ENCODE measurements at places on chromosomes 12 and 14. TPM values are rescaled to one million over a fixed set of nuclear protein-coding genes. Genes with fewer than 3 reads are reported as not detected.

DNA sequence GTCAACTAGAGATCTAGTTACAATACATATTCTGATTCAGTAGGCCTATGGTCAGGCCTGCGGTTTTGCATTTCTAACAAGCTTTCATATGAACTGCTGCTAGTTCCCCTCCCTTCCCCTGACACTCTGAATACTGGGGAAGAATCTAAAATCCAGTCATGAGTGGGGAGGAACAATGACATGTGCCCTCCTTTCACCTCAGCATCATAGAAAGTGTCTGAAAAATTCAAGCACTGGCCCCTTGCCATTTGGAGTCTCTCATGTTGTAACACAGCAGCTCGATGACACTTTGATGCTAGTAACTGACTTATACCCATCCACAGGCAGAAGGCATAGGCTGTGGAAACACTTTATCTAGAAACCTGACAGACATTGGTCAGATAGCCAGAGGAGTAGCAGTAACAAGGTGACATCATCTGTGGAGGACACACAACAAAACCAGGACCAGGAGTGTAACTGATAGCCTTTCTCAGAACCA lies 161.9 kb upstream of the RASSF8 start:
- no peak for DNase-seq

DNA sequence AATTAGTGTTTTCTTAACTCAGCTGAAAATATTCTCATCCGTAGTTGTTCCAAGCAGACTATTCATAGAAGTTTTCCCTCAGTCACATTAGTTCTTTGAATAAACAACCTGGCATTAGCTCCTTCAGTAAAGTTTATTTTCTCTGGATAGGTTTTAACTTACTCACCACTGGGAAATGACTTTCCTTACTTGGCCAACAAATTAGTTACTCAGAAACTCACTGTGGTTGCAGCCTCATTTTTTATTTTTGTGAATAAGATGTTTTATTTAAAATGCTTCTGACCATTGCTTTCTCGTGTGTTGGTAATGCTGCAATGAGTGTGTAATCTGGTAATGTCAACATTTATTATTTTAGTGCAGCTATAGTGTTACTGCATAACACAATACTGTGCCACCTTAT lies 74.9 kb downstream of the NOVA1 start:
- no peak for DNase-seq

DNA sequence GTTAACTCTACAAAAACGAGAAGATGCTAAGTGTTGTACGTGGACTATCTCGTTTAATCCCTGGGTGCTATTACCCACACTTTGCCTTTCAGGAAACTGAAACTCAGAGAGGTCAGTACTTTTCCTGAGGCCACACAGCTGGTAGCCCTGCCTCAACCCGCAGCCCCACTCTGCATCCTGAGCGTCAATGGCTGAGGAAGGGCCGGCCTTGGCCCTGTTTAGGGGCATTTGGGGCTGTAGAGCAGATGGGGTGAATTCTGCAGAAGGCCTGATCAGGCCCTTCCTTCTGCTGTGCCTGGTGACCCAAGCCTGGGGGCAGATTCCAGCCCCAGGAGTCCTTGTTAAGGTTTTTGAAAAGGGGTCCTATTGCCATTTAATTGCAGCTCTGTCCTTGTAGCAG lies 3.7 kb upstream of the CCDC197 start:
- DNase-seq: no peak

GRCh38 chr12:67068204-67068731 lies 200.9 kb upstream of the CAND1 start:
- DNase-seq: no peak

Gene PPP2R5E
- 21.3 TPM for total RNA-seq

Data from omental fat pad (tissue), 4 donors.